ENCODE measurements at places on chromosomes 11 and 22. TPM values are rescaled to one million over a fixed set of nuclear protein-coding genes. Genes with fewer than 3 reads are reported as not detected.

The OR51B2 gene
- not detected for total RNA-seq

The ILK gene
- total RNA-seq = 140 TPM

The EHF gene
- not detected for total RNA-seq

The PYGM gene
- total RNA-seq = 16.4 TPM

The POU2AF3 gene
- total RNA-seq = 4.4 TPM

The MICALL1 gene
- 12.2 TPM for total RNA-seq

The LGR4 gene
- total RNA-seq = 51.3 TPM

The BIK gene
- not detected for total RNA-seq

The CHRM1 gene
- total RNA-seq = not detected

The POU2AF1 gene
- not detected for total RNA-seq

The CTR9 gene
- 26.4 TPM for total RNA-seq

The OR52R1 gene
- total RNA-seq = not detected

The RAB30 gene
- total RNA-seq = 28.8 TPM

The ZNF70 gene
- total RNA-seq = 5.4 TPM

The IGLL1 gene
- not detected for total RNA-seq

The BIRC2 gene
- total RNA-seq = 45.0 TPM

The KRTAP5-2 gene
- total RNA-seq = not detected

The SMIM35 gene
- total RNA-seq = not detected

The TSGA10IP gene
- not detected for total RNA-seq

The MPST gene
- 193 TPM for total RNA-seq

The RBMXL2 gene
- 3.5 TPM for total RNA-seq

The SCGB1A1 gene
- total RNA-seq = not detected

The LDHAL6A gene
- not detected for total RNA-seq

The APOA5 gene
- not detected for total RNA-seq

The GGTLC3 gene
- total RNA-seq = not detected

The DRAP1 gene
- 70.6 TPM for total RNA-seq

The NOX4 gene
- 129 TPM for total RNA-seq

The SMC1B gene
- total RNA-seq = not detected

The KCNA4 gene
- 0.21 TPM for total RNA-seq

The VPREB3 gene
- total RNA-seq = not detected

The CCDC15 gene
- total RNA-seq = 3.1 TPM

The TRIM51 gene
- not detected for total RNA-seq

The GSTP1 gene
- 1,055 TPM for total RNA-seq

The ADAMTS15 gene
- total RNA-seq = 23.9 TPM

The SYT13 gene
- 0.44 TPM for total RNA-seq

The CNGA4 gene
- 0.59 TPM for total RNA-seq

The SLN gene
- total RNA-seq = 7.5 TPM

The SORL1 gene
- total RNA-seq = 18.8 TPM

The C22orf31 gene
- total RNA-seq = not detected

The RAG1 gene
- 0.60 TPM for total RNA-seq

The ZFTA gene
- total RNA-seq = 19.4 TPM

The VSIG2 gene
- 2.4 TPM for total RNA-seq

The DTX4 gene
- 17.7 TPM for total RNA-seq

The TCN2 gene
- total RNA-seq = 39.0 TPM

The CHCHD10 gene
- total RNA-seq = not detected

The CCDC188 gene
- 1.5 TPM for total RNA-seq

The GLB1L2 gene
- total RNA-seq = 6.5 TPM

The TRIM6 gene
- total RNA-seq = 5.9 TPM

Measured in tibial nerve (tissue), 4 donors.